AG04449 (cell line): ENCODE measurements at places on chromosomes 16 and 17.

- DNase-seq = no peak
Observed at GRCh38 chr16:22688463-22688862, 125.5 kb upstream of the HS3ST2 start.

- no peak for DNase-seq
Observed at GRCh38 chr17:50185631-50186471, 15.6 kb downstream of the COL1A1 start.

DNA sequence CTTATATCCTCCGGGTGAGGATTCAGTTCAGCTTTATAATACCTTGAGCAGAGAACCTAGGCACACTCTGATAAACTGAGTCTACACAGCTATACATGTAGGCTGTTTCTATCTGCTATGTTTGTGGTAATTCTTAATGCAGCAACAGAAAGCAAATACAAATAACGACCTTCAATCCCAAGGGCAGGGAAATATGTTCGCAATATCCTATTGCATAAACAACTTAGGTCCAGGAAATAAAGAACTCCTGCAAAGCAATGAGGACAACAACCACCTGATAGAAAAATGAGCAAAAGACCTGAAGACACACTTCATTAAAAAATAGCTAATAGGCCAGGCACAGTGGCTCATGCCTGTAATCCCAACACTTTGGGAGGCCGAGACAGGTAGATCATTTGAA is 213.3 kb downstream of the CPPED1 start:
- DNase-seq = no peak

DNA sequence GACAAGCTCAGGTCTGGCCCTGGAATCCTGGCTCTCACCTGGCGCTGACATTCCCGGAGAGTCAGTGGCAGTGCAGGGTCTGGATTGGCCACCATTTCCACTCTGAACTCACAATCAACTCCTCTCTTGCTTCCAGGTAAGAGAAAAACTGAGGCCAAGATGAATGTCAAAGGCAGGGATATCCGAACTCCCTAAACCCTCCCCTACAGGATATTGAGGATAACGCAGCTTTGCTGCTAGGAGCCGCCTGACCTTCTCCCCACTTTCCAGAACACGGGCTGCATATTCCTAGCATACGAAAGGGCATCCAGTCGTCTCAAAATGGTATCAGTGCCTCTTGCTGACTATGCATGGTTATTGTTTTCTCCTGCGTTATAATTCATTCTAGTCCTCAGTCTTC is 473.4 kb downstream of the SOX9 start:
- DNase-seq = no peak

DNA sequence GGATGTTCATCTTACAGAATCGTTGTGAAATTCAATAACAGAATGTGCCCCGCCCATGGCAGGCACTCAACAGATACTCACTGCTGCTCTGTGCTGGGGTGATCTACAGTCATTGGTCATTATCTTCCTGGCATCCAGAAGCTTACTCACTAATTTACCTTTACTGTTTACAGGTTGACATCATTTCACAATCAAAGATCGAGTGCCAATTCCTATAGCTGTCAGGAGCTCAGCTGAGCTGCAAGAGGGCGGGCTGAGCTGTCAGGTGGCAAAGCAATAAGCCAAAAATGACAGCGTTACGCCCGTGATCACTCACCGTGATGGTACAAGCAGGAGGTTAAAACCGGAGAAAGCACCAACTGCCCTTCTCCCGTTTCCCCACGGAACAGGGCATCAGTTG is 51.2 kb downstream of the LITAF start:
- DNase-seq = no peak

GRCh38 chr17:19296786-19297778 is 59.9 kb downstream of the EPN2 start:
- no peak for DNase-seq

DNA sequence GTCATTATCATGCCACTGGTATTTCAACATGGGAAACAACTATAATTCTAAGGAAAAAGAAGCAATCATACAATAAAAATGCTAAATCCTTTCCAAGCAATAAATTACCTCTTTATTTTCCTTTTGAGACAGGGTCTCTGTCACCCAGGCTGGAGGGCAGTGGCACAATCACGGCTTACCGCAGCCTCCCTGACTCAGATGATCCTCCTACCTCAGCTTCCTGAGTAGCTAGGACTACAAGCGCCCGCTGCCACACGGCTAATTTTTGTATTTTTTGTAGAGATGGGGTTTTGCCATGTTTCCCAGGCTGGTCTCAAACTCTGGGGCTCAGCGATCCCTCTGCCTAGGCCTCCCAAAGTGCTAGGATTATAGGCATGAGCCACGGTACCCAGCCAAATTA is 24.1 kb downstream of the CNOT1 start:
- DNase-seq = no peak

- peak; percentile 79 for DNase-seq
Observed at GRCh38 chr16:71474864-71475263, 12.8 kb upstream of the ZNF23 start.

DNA sequence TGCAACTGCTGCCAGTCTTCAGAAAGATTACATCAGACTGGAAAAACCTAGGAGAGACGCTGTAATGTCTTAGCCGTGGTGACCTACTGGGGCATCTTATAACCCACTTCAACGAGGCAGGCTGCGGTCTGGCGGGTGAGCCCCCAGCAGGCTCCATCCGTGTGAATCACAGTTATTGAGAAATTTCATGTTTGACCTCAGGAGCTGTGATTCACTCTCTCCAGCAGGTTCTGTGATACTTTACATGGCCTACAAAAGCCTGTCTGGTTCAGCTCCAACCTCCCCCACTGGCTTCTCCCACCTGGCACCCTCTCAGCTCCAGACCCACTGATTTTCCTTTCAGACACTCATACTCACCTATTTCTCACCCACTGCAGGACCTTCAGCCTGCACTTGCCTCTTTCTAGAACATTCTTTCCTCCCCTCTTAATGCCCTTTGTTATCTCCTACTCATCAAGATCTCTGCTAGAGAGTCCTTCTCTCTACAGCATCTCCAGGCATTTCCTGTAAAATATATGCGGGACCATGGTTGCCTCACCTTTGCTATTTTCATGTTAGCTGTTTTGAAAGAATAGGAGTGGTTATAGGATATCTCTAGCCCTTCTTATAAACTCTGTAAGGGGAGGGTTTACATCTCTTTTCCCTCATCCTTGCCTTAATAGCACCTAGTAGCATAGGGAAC is 227.9 kb downstream of the MAF start:
- DNase-seq = no peak

- DNase-seq = no peak
Observed at GRCh38 chr16:14249291-14250032, 178.3 kb downstream of the MRTFB start.

GRCh38 chr17:33838281-33838680 is 416.8 kb upstream of the CCL2 start:
- DNase-seq = no peak

DNA sequence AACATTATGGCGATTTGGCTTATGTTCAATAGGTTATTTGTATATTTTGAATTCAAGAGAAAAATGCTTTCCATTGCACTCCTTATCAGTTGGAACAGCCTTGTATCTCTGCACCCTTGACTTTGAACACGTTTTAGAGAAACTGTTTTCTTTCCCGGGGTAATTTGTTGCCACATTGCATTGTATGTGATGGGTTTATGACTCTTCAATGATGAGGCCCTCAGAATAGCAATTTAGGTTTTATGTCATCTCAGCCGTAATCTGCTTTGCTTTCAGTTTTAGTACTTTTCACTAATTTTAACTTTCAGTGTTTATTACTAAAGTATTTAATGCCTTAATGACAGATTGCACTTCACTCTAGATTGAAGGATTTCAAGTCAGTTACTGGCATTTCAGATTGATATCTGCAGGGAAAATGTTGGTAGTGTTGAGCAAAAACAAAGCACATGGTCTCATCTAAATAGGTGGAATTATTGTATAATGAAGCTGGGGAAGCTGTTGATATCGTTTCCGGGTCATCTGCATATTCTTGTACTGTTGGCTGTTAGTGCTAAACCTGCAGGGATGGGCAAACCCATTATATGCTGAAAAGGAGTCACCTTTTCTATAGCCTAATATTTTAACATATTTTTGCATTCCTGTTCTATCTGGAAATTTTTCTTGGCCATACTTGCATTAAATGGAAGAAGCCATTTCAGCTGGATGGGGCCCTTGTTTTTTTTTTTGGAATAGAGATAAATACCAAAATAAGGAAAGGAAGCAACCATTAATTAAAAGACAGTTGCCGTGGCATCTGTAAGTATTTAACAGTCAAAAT is 2.0 kb downstream of the LUC7L3 start:
- DNase-seq = no peak

DNA sequence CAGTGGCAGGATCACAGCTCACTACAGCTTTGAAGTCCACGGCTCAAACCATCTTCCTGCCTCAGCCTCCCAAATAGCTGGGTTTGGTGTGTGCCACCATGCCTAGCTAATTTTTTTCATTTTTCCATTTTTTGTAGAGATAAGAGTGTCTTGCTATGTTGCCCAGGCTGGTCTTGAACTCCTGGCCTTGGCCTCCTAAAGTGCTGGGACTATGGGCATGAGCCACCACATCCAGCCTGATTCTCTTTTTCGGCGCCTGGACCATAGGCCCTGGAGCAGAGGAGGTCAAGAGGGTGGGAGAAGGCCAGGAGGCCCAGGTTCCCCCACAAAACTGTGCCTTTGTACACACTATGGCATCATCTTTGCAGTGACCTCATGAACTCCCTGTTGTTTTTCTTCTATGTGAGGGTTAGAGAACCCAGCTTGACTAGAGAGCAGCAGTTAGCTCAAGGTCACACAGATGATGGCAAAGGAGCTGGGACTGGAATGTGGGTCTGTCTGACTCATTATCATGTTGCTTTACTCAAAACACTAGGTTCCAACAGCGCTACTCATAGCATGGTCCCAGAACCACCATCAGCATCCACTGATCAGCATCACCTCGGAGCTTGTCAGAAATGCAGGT is 16.3 kb downstream of the SCN4A start:
- DNase-seq = no peak

DNA sequence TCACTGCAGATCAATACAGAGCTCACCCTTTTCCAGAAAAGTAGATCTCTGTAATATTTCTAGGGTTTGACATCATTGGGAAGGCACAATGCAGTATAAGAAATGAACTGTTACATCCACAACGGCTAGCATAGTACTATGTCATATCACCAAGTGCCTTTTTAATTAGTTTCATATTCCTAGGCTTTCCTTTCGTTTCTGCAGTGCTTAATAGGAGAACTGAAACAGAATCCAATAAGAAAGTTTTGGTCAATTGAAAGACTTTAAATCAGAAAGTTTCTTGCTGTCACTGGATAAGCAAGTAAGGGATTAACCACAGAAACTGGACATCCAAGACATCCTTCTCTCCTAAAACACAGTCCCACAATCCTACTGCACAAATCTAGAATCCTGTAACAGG is 3.5 kb upstream of the RNF43 start:
- no peak for DNase-seq

- DNase-seq = no peak
Observed at GRCh38 chr17:80457236-80457856, 19.1 kb downstream of the NPTX1 start.

DNA sequence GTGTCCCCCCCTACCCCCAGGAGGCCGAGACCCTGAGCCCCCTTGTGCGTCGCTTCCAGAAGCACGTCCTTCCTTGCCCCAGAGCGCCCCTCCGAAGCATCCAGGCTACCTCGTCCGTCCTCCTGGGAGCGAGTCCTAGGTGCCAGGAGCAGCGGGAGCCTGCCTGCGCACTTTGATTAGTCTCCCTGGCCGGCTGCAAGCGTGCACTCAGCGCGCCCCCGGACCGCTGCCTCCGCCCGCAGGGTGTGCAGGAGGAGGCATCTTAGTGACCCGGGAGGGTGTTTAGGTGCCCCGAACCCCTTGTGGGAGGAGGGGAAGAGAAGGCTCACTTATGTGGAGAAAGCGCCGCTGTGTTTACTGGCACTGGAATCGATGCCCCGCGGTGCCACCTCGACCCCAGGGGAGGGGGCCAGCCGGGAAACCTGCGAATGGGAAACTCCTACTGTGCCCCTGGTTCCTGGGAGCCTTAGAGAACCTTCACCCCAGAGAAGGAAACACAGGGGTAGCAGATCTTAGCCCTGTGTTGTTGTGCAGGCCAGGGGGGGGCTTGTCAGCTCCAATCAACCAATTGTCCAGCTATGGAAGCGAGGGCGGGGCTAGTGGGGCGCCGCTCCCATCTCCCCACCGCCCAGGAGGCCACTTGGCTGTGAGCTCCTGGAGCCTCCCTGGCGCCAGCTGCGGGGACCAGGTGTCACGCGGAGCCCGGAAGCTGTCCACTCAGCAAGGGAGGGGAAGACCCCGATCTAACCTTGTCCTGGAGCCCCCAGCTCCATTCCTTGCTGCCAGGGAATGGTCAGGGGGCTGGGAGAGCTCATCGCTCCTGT is 922.8 kb upstream of the EEF2KMT start:
- DNase-seq = no peak

GRCh38 chr17:17752821-17753321 is 71.6 kb downstream of the RAI1 start:
- no peak for DNase-seq

DNA sequence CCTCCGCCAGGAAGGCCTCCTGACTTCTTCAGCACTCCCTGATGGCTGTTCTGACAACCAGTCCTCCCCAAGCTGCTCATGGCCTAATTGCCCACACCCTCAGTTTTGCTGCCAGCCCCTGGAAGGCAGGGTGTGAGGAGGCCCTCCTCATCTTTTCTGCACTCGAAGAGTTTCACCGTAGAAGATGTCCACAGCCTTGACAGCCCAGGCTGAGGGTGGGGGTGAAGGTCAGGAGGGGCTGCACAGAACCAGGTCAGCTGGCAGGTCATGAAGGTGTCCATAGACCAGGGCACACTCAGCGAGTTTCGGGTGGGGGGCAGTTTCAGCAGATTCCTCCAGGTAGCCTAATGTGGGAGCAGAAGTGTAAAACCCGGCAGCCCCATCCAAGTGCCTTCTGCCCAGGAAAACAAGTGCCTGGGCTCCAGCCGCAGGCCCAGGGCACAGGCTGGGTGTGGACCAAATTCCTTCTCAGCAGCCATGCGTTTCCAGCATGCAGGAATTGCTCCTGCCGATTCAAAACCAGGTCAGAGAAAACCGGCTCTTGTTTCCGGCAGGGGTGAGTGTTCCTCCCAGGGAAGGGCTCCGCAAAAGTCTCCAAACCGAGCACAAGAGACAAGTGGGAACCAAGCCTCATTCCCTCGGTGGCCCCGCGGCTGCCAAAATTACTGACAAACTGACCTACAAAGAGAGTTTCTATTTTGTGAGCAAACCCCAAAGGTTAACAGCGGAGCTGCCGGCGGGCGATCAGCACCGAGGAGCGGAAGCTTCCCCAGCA is 228.8 kb downstream of the C16orf78 start:
- DNase-seq = no peak

- DNase-seq = no peak
Observed at GRCh38 chr17:36691606-36692005, 90.2 kb downstream of the MRM1 start.
